ENCODE measurements at places on chromosomes 4 and X. TPM values are rescaled to one million over a fixed set of nuclear protein-coding genes. Genes with fewer than 3 reads are reported as not detected.

SLIT2 gene
- 14.7 TPM for total RNA-seq

ADH7 gene
- total RNA-seq, result not detected

GPC4 gene
- 2.5 TPM for total RNA-seq

ADH1C gene
- not detected for total RNA-seq

UBQLN2 gene
- 20.0 TPM for total RNA-seq

NSUN7 gene
- 4.4 TPM for total RNA-seq

CDX4 gene
- total RNA-seq, result not detected

ADGRL3 gene
- total RNA-seq, result 306 TPM

SPINK2 gene
- total RNA-seq, result not detected

- no peak for DNase-seq
Observed at GRCh38 chrX:13110433-13111324, 66.3 kb upstream of the FAM9C start.

- no peak for DNase-seq
Observed at GRCh38 chrX:39396358-39396995, 595.2 kb downstream of the MID1IP1 start.

DNA sequence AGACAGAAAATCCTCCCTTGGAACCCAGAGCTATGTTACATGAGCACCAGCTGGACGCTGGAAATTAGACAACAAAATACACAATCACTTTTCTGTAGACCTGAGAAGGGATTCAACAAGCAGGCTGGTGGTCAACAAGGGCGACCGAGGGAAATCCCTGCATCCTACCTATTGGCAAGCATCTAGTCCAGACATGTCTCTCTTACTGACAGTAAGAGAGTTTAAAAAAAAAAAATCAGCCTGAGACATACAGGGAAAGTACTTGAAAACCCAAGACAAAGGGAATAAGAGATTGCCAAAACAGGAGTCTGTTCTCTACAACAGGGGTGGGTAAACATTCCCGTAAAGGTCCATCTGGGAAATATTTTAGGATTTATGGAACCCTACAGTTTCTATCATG lies 108.0 kb downstream of the KDR start:
- no peak for DNase-seq

DNA sequence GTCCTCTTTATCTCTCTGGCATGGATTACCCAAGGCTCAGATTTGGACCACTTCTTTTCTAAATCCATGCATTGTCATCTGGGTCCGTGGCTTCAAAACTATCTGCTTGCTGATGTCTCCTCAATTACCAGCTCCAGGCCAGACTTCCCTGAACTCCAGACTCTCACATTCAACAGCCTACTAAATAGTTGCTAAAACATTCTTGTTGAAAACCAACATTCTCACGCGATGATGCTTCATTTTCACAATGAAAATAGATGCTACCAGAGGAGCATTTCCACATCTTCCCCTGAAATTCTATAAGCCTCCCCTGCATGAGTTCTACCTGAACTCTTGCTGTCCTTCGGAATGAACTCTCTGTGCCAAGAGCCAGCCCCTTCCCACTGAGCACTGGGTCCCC lies 5.2 kb upstream of the TLR6 start:
- DNase-seq, result no peak

GRCh38 chr4:145326491-145326890 lies 146.1 kb upstream of the OTUD4 start:
- DNase-seq, result no peak

DNA sequence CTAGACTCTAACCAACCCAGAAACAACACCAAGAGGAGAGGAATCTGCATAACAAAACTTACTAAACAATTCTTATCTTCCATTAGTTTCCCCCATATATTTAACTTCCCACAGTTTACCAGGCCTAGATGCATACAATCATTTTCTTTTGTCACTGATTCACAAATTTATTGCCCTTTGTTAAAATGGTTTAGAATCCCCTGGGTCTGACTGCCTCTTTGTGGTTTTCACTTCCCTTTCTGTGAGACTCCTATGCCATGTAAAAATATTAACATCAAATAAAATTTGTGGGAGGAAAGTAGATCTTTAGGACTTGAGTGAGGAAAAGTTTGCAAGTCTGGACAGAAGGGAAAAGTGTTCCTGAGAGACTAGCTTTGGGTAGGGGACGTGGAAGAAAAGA lies 393.8 kb upstream of the CNKSR2 start:
- no peak for DNase-seq

DNA sequence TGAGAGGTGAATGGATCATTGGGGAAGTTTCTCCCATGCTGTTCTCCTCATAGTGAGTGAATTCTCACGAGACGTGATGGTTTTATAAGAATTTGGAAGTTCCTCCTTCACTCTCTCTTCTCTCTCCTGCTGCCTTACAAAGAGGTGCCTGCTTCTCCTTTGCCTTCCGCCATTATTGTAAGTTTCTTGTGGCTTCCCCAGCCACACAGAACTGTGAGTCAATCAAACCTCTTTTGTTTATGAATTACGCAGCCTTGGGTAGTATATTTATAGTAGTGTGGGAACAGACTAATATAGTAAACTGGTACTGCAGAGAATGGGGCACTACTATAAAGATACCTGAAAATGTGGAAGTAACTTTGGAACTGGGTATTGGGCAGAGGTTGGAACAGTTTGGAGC lies 7.8 kb upstream of the CTAG2 start:
- no peak for DNase-seq

GRCh38 chr4:28105271-28105859 lies 1244.7 kb downstream of the STIM2 start:
- DNase-seq, result no peak

- DNase-seq, result no peak
Observed at GRCh38 chrX:43087830-43088229, 309.9 kb upstream of the PPP1R2C start.

- DNase-seq, result no peak
Observed at GRCh38 chrX:37314531-37314930, 34.6 kb upstream of the PRRG1 start.

- DNase-seq, result no peak
Observed at GRCh38 chr4:32560306-32560705, 1840.1 kb downstream of the PCDH7 start.

DNA sequence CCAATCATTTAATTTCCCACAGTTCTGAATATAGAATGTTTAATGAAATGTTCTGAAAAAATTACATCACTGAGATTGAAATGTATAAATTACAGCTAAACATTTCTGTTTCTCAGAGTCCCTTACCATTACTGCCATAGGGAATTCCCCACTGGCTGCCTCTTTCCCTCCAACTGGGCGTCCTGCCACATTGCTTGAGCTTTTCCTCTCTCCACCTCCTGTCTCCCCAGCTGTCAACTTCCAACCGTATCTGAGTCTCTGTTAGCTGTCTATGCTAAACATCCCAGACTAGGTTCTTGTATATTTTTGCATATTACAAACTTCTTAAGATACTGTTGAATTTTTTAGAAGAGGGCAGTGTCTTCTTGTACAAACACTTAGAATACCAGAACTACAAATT lies 407.3 kb upstream of the SLIT2 start:
- DNase-seq, result no peak

- no peak for DNase-seq
Observed at GRCh38 chrX:48491809-48492208, 15.8 kb downstream of the FTSJ1 start.

GRCh38 chrX:152343306-152343705 lies 107.8 kb downstream of the GABRA3 start:
- no peak for DNase-seq

Measured in occipital lobe (tissue), 3 donors.